ENCODE measurements at places on chromosomes 13 and 19.

GRCh38 chr13:99439048-99439447, 62.2 kb upstream of the TM9SF2 start:
- DNase-seq, result no peak

- DNase-seq, result no peak
These were observed 416.6 kb downstream of the KLF12 start for GRCh38 chr13:73717632-73718031.

- no peak for DNase-seq
These were observed 55.4 kb upstream of the ATP12A start for GRCh38 chr13:24624801-24625231.

GRCh38 chr19:51066393-51067186, 1.7 kb upstream of the KLK13 start:
- no peak for DNase-seq

- DNase-seq, result no peak
These were observed 6.6 kb downstream of the ACP4 start for GRCh38 chr19:50796634-50797428.

- no peak for DNase-seq
These were observed 610.2 kb downstream of the SLITRK1 start for GRCh38 chr13:83272076-83272475.

DNA sequence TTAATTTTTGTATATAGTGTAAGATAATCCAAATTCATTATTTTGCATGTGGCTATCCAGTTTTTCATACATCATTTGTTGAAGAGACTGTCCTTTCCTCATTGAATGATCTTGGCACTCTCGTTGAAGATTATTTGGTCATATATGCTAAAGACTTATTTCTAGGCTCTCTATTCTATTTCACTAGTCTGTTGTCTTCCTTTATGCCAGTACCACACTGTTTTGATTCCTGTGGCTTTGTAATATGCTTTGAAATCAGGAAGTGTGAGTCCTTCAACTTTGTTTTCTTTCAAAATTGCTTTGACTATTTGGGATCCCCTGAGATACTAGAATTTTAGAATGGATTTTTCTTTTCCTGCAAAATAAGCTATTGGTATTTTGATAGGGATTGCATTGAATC, 24.5 kb downstream of the FNDC3A start:
- DNase-seq, result no peak

DNA sequence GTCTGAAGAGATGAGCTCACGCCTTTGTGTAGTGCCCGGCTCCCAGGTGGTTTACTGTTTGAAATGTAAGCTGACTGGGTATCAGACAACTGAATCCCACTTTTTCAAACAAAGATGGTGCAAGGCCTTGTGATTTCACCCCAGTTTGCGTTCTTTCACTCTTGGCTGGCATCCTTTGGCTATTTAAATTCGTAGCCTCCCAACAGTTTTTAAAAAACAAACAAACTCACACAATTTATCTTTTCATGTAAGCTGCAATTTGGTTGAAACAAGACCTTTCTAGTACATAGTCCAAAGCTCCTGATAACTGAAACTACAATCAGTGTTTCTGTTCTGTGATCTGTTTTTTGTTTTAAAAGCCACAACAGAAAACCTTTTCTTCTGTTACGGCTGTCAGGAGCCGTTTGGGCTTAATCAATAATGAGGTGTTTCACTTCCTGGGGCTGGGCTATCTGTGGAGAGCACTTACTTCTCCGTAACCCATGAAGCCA, 65.1 kb upstream of the NPAS1 start:
- no peak for DNase-seq

- no peak for DNase-seq
These were observed 17.0 kb upstream of the ONECUT3 start for GRCh38 chr19:1736280-1736679.

DNA sequence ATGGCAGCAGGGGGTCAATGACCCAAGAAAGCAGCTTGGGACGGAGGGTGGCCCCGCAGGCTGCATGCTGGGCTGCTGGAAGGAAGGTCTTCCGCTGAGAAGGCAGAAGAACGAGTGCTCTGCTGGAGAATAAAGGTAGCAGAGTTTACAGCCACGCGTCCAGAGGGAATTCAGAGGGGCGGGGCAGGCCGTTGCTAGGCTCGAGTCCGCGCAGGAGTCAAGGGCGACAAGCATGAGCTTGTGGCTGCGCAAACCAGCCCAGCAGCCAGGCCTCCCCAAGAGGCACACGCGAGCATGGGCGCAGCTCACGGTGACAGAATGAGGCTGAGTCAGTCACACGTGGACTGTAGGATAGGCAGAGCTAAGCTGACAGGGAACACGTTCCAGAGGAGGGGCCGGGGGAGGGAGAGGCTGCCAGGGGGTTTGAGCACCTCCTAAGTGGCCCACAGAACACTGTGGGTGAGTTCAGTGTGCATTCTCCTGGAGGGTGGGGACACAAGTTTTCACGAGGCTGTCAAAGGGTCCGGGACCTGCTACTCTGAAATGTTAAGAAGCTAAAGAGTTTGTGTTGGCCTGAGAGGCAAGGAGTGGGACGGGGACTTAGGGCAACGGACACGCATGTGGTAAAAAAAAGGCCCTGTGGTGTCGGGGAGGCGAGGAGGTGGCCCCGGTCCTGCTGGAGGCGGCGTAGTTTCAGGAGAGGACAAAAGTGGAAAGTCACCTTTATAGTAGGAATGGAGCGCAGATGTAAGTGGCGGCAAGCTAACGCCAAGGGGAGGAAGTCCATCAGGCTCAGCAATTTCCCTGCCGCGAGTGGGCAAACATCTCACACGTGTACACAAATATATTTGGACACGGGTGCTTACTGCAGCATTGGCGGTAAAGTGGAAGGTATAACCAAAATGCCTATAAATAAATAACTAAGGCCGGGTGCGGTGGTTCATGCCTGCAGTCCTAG, 17.7 kb downstream of the RFX2 start:
- no peak for DNase-seq

DNA sequence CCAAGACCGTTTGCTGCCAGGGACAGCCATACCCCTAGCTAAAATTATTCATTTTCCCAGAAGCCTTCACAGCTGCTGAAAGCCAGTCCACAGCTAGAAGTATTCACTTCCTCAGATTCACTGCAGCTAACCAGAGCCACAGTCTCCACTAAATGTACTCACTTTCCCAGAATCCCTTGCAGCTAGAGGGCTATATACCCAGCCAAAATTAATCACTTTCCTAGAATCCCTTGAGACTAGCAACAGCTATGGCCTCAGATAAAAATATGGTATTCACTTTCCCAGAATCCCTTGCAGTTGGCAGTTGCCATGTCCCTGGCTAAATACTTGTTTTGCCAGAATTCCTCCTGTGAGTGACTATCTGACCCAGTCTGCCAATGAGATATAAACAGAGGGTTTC, 13.8 kb upstream of the MEIS3 start:
- DNase-seq, result no peak

- DNase-seq, result no peak
These were observed 4.0 kb upstream of the ZNF8 start for GRCh38 chr19:58274771-58275201.

GRCh38 chr13:111318386-111318785, 2.1 kb upstream of the TEX29 start:
- DNase-seq, result no peak

GRCh38 chr13:34654203-34654602, 287.9 kb upstream of the NBEA start:
- DNase-seq, result no peak

GRCh38 chr13:105825071-105825470, 710.4 kb downstream of the EFNB2 start:
- DNase-seq, result no peak

DNA sequence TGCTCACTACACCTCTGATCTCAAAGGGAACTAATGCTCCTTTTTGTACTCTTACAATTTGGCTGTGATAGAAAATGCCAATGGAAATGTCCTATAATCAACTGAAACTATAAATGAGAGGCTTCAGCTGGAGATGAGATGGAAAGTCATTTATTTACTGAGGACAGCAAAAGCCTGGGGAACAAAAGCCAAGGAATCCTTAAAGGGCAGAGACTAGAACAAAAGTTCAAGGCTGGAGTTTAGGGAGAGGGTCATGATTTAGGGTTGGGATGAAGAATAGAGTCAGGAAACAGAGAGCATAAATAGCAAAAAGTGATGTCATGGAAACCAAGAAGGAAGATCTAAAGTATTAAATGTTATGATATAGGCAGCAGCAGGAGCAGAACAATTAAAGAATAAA, 401.1 kb downstream of the FGF14 start:
- no peak for DNase-seq

- DNase-seq, result no peak
These were observed 75.2 kb upstream of the MCF2L start for GRCh38 chr13:112893570-112894422.

- DNase-seq, result no peak
These were observed 186.2 kb upstream of the PCDH9 start for GRCh38 chr13:67416047-67416925.

GRCh38 chr19:30148039-30148790, 206.2 kb downstream of the URI1 start:
- no peak for DNase-seq

DNA sequence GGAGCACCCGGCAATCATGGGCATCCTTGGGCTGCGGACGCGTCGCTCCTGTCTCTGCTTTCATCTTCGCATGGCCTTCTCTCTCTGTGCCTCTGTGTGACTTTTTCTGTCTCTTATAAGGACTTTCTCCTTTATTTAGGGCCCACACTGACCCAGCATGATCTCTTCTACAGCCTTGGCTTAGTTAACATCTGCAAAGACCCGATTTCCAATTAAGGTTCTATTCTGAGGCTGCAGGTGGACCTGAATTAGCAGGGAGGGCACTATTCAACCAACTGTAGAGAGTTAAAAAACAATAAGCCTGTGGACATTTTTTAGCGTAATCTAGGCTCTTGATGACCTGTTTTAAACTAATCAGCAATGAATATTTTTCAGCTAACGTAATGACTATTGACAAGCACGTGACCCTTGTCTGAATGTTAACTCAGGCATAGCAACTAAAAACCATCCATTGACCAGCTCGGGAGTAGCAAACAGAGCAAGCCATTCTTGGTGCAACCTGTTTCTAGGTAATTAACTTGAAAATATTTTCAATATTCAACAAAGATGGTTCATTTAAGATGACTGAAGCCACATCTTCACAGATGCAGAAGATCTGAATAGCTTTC, 15.2 kb downstream of the F10 start:
- no peak for DNase-seq

- DNase-seq, result peak; percentile 61
These were observed 3.4 kb downstream of the DMKN start for GRCh38 chr19:35509861-35510625.

DNA sequence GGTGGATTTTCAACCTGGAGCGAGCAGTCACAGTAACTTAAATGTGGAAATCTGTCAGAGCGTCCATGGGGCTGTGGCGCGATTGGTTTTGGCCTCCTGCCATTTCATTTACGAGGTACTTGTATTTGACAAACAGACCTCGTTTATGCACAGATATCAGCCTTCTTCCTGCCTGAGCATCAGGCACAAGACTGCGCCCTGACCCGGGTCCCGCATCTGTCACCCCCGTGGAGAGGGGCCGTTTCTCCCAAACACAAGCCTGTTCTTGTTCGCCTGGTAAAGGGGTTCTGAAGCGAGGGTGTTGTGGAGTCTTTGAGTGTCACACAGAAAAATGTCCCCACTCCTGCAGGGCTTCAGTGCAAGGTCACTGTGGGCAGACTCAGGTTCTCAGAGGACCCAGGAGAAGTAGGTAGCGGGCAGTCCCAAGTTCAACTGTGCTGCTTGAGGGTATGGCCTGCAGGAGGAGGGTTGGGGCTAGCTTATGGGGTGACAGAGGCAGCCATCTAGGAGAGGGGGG, 202.3 kb downstream of the URI1 start:
- DNase-seq, result no peak

DNA sequence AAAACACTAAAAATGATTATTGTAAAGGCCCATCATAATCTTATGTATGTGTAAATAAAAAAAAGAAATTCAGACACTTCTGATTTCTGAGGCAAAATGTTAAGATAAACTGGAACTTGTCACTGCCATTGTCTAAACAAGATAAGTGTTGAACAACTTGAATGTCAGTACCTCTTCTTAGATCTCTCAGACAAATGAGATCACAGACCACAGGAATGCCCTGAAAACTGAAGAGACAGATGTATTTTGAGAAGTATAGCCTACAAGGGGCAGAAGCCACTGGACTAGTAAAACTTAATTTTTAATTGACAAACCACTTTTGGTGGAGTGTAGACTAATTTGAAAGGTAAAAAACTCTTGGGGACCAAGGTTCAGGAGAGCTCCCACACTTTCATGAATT, 375.5 kb upstream of the SLITRK5 start:
- no peak for DNase-seq

DNA sequence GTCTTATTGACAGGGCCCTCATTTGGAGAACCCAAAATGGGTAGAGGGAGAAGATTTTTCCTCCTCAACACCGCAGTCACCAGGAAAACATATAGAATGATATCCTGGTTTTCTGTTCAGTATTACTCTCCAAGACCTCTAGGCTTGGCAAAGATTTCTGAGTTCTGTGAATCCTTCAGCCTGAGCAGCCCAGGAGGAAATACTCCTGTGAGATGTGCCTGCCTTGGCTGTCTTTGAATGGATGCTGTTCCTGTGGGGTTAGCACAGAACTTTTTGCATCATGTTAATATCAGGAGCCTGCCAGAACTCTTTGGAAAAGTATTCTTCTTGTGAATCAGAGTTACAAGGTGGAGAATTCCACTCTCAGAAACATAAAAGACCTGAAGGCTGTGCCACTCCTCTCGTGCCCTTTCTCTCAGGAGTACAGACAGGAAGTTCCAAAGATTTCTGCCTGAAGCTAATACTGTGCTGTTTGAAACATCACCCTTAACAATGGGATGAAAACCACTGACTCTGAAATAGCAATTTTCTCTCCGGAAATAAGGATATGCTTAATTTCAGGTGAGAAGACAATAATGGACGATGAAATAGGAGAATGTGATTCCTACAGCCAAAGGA, 520.1 kb upstream of the NBEA start:
- DNase-seq, result no peak

DNA sequence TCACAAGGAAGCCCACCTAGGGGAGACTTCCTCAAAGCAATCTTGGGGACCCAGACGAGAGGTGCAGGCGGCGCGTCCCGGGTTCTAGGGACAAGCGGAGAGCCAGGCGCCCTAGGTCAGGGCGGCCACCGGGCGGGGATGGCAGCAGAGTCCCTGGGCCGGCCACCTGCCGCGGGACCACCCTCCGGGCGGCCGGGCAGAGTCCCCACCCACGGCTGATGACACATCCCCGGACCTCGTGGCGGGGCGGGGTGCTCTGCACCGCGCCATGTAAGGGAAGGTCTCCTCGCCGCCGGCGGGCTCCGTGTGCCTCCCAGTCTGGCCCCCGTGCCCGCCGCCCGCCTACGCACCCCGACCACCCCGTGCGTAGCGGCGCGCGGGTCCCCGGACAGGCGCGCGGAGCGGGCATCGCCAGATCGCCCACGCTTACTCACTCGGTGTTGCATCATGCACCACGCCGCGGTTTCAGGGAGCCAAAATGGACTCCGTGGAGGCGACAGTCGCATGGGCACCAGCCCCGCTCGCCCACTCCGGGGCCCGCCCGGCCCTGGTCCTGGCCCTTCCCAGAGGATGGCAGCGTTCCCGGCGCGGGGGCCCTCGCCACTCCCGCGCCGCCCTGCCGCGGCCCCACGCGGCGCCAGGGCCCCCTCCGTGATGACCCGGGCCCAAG, 643 bp downstream of the SLC7A1 start:
- DNase-seq, result peak; percentile 39

- no peak for DNase-seq
These were observed 136.7 kb upstream of the NBEA start for GRCh38 chr13:34805347-34805746.

DNA sequence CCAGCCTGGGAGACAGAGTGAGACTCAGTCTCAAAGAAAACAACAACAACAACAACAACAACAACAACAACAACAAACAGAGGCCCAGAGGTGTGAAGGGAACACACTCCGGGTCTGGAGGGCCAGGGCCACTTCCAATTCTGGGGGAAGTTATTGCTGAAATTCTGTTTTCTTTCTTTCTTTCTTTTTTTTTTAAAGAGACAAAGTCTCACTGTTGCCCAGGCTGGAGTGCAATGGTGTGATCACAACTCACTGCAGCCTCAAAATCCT, 3.5 kb upstream of the CAPS start:
- DNase-seq, result no peak

All from stimulated activated CD8-positive, alpha-beta memory T cell treated with anti-CD3 and anti-CD28 coated beads, Interleukin-12 subunit alpha, Interleukin-12 subunit beta, amount 100 ng/mL, for 1 hour (primary cell).